ENCODE measurements at places on chromosomes 6 and 20.

- DNase-seq = no peak
Measured at GRCh38 chr6:73262671-73263569, at the start of gene KHDC1. Gene KHDC1, minus strand, starts transcription at chr6:73263196. Its CDS starts 20,679 bp downstream, at chr6:73242517.

DNA sequence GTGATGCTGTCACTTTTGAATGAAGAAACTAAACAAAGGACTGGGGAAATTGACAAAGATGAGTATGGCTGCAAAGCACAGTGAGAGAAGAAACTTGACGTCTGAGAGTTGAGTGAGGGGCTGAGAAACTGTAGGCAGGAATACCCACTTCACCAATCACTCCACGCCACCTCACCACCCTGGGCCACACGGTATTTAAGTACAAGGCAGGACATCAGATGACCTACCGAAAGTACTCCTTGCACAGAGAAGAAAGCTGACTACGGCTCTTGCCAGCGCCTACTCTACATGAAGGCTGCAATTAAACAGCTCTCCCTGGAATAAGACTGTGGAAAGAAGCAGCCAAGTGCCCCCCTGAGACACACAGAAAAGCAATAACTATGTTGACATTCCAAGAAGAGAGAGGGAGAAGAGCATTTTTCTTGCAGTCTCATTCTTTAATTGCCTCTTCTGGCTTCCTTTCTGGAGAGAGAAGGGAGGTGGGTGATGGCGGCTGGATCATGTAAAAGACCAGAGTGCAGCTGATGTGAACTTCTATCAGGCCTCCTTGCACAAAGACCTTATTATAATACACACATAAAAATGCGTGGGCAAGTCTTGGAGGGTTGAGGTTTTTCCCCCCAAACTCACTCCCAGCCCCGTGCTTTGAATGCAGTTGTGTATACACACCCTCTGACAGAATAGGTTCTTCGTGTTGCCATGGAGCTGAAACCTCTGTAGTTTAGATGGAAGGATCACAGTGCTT, 44.6 kb downstream of the HIVEP2 start:
- DNase-seq = no peak

- DNase-seq = peak; percentile 73
Measured at GRCh38 chr6:44010411-44011349, 116.6 kb downstream of the MRPL14 start.

GRCh38 chr6:129846761-129847160, 14.4 kb downstream of the TMEM244 start:
- DNase-seq = no peak

DNA sequence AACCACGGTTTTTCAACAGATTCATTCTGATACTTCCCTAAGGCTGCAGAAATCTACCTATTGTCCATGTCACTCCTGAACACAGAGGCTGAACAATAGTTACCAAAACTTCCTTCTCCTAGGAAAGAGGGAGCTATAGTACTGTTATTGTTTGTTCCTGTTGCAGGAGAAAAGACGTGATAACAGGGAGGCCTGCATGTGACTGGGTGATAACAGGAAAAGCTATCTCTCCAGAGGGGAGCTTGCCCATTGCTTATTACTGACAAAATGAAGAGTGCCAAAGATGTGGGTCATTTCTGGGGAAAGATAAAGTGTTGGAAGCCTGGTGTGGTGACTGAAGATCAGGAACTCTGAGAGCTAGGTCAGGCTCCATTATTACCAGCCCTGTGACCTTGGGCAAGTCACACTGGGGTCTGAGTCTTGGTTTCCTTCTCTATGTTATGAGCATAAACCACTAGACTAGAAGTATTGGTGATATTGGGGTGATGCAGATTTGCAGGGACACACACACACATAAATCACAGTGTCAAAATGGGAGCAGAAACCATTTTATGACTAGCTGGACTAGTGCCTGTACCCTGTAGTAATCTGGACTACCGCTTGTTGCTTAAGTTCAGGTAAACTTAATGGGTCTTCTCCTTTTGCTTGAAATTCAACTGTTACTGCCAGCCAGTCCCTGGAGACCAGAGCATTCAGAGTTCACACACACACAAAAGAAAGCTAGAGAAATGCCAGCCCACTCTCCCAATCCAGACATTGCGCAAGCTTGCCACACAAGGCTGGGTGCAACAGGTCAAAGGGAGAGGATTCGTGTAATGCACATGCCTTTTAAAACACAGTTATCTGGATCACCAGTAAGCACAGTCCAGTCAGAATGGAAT, 136.0 kb upstream of the CNR1 start:
- no peak for DNase-seq

DNA sequence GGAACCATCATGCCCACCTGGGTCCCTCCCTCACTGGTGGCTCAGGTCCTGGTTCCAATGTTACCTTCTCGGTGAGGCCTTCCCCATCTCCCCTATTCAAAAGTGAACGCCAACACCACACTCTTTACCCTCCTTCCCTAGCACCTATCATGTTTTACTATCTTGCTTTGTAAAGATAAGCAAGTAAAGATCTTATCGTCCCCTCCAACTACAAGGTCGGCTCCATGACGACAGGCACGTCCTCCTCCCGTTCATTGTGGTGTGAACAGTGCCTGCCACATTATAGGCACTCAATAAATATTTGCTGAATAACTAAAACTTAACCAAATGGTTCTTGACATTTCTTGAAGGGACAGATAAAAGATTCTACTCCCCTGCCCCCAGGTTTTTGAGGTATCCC, 147.1 kb downstream of the PREX1 start:
- DNase-seq = no peak

DNA sequence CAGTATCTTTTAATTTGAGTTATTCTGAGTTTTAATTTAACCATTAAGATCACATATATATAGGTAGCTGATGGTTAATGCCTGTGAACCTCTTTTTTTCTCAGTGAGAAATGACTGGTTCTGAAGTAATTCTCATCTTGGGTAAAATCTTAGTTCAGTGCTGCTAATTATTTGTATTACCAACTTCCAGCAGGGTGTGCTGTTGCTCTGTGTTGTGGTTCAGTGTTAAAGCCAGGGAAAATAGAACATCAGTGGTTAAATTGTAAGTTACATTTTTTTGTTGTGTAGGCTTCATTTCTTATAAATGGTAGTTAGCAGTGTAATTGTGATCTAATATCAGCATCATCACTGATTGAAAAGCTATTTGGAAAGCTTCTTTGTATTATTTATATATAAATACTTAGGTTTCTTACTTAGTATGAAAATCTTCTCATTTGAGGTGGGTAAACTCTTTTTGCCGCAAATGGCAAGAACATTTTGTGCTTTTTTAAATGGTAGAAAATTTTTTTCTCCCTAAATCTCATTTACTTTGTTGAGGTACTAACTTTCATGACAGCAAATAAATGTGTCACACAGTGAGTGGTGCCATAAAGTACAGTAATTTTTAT, 43.7 kb downstream of the CDC5L start:
- DNase-seq = no peak

DNA sequence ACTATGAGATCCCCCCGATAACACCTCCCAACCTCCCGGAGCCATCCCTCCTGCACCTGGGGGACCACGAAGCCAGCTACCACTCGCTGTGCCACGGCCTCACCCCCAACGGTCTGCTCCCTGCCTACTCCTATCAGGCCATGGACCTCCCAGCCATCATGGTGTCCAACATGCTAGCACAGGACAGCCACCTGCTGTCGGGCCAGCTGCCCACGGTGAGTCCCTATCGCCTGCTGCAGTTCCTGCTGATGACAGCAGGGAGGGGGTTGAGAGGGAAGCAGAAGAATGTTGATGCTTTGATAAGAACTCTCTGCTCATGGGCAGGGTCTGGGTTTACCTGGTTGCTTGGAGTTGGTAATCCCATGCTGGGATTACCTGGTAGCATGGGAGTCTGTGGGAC, 91.9 kb downstream of the TOX2 start:
- DNase-seq = no peak

DNA sequence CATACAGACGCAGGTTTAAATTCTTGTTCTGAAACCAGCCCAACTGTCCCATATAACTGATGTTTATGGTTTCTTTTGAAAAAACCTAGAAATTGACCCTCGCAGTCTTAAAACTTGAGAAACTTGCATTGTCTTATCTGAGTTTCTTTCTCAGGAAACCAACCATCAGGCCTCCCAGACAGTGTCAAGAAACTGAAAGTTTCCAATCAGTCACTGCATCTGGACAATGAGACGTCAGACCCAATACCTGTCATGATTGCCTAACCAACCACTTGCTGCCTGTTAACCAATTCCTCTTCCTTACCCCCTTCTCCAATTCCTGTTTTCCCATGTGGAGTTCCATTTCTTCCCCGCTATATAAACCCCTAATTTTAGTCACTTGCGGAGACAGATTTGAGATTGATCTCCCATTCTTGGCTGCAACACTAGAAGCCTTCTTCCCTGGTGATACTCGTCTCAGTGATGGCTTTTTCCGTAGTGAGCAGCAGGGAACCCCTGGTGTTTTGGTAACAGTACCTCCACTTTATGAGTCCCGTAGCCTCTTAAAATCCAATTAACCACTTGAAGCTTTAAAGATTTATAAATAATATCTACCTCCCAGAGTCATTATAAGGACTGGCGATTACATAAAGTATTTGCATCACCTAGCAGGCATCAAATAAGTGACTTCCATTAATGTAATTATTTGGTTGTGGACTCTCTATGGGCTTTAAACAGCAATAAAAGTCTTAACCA, 49.3 kb downstream of the GPR63 start:
- DNase-seq = no peak

- DNase-seq = no peak
Measured at GRCh38 chr6:135300576-135300975, 119.5 kb downstream of the MYB start.

DNA sequence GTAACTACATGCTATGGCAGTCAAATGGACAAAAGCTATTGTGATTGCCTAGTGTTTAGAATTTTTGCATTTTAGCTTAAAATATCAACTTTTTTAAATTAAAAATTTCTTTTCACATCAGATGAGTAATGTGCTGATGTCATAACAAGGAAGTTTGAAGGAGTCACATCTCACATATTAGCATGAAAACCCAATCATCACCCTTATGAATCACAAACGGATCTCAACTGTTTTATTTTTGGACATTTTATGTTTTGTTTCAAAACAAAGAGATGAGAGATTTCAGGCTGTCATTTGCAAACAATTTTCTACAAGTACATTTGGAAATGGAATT, 53.6 kb upstream of the TRERF1 start:
- DNase-seq = no peak

DNA sequence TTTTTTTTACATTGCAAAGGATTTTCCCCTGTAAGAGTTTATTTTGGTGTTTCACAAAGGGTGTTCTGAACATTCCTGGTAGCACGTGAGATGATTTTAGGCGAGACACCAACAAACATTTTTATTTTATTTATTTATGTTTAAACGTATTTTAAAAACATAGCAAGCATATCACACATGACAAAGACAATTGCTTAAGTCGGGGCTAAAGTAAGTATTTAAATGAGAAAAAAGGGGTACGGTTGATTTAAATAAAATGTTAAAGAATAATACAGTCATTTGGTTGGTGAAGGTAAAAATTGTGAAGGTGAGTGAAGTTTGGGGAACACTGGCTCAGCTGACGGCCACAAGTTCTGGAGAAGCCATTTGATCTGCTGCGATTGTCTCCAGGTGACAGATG, 129.7 kb downstream of the BMP7 start:
- no peak for DNase-seq

- DNase-seq = no peak
Measured at GRCh38 chr6:109978174-109979032, at the start of gene GPR6. Gene GPR6, plus strand, starts transcription at chr6:109978311. Its CDS starts 802 bp downstream, at chr6:109979113.

GRCh38 chr20:34110745-34111641, 1.1 kb downstream of the EIF2S2 start:
- DNase-seq = no peak

DNA sequence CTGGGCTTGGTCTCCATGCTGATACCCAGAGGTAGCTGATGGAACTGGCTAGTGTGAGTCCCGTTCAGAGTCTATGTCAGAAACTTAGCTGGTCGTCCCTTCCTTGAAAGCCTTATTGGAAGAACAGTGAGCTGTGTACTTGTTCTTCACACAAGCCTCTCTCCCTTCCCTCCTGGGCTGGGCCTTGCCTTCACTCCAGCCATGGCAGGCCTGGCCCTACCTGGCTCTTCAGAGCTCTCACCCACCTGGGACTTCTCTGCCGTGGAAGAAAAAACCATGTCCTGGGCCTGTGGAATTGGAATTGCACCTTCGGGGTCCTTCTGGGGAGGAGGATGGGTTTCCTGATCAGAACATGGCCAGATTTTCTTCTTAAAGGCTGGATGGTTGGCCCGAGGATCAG, 20.3 kb upstream of the ZNF831 start:
- no peak for DNase-seq

GRCh38 chr6:114249522-114249921, 93.3 kb downstream of the HS3ST5 start:
- DNase-seq = no peak

- DNase-seq = no peak
Measured at GRCh38 chr6:2845880-2846208, 4.2 kb upstream of the SERPINB1 start.

DNA sequence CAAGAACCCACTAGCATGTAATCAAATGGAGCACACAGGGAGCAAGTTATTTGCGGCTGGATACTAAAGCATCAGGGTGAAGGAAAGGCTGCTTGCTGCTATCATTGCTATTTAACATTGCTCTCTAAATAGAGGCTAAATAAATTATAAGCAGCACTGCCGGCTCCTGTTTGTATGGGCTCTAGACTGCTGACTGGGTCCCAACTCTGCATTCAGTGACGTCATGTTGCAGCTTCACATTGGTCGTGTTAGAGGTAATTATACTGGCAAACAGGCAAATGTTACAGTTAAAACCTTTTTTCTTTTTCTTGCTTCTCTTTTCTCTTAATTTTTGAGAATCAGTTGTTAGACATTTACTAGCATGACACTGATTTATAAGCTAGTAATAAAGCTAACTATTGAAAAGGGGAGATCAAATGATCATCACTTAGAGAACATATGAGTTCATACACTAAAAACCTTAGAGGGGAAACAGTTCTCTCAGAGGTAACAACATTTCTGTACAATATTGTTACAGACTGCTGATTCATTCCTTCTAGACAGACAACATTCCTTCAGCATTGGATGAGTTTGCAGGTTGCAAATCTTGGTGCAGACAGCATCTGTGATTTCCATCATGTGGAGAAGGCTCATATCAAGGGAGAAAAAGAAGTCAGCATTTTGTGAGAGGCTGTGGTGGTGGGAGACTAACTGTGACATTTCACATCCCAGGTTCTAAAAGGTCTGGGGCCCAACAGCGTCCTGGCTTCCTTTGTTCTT, 15.9 kb downstream of the RFPL4B start:
- no peak for DNase-seq

GRCh38 chr6:80592436-80592835, 486.0 kb downstream of the BCKDHB start:
- DNase-seq = no peak

GRCh38 chr20:60060593-60060992, 102.4 kb downstream of the CDH26 start:
- no peak for DNase-seq

- no peak for DNase-seq
Measured at GRCh38 chr6:119978274-119978889, 628.8 kb upstream of the MAN1A1 start.

GRCh38 chr20:19935842-19936241, 81.3 kb upstream of the NAA20 start:
- no peak for DNase-seq

- DNase-seq = no peak
Measured at GRCh38 chr6:146265056-146265455, 236.2 kb downstream of the GRM1 start.

GRCh38 chr6:41547799-41548097, 1.6 kb downstream of the FOXP4 start:
- DNase-seq = no peak

- DNase-seq = no peak
Measured at GRCh38 chr20:17810847-17811627, 111.3 kb downstream of the BANF2 start.

All from GOT3 (cell line).